ENCODE measurements at places on chromosomes 1 and 21. TPM values are rescaled to one million over a fixed set of nuclear protein-coding genes. Genes with fewer than 3 reads are reported as not detected.

The TCP10L gene
- total RNA-seq = 0.71 TPM

- no peaks in the 10 kb centered on the region for H3K36me3 ChIP-seq
- peaks cover 14% of the 10 kb centered on the region for H3K27me3 ChIP-seq
- no peak for DNase-seq
- H3K4me1 ChIP-seq = no peaks in the 10 kb centered on the region
Measured at GRCh38 chr1:35691571-35692220, 27.0 kb downstream of the C1orf216 start.

GRCh38 chr21:40684726-40685125, 162.2 kb downstream of the DSCAM start:
- H3K27ac ChIP-seq = no peak overlapping the region
- no peak for DNase-seq
- no peaks in the 10 kb centered on the region for H3K36me3 ChIP-seq
- no peaks in the 10 kb centered on the region for H3K27me3 ChIP-seq

DNA sequence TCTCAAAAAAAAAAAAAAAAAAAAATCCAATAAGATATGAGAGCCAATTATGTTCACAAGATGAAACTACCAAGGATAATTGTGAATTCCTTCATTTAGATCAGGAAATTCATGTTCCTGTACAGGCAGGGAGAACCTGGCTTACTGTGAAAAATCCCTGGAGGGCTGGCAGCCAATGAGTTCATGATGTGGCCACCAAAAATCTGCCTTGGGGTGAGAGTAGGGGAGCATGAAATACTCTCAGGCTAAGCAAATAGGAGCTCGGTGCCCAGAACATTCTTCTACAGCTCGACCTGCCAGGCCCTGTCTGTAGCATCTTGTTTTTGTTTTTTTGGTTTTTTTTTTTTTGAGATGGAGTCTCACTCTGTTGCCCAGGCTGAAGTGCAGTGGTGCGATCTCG, 50.1 kb downstream of the PIK3CD start:
- H3K4me1 ChIP-seq = peaks cover 70% of the 10 kb centered on the region
- no peak overlapping the region for H3K27ac ChIP-seq
- peaks cover 76% of the 10 kb centered on the region for H3K36me3 ChIP-seq
- no peak for DNase-seq
- no peaks in the 10 kb centered on the region for H3K27me3 ChIP-seq
- H3K4me3 ChIP-seq = no peak overlapping the region

- peaks cover 17% of the 10 kb centered on the region for H3K27me3 ChIP-seq
- H3K4me3 ChIP-seq = no peak overlapping the region
Measured at GRCh38 chr1:15341634-15342407, 67.9 kb upstream of the EFHD2 start.

DNA sequence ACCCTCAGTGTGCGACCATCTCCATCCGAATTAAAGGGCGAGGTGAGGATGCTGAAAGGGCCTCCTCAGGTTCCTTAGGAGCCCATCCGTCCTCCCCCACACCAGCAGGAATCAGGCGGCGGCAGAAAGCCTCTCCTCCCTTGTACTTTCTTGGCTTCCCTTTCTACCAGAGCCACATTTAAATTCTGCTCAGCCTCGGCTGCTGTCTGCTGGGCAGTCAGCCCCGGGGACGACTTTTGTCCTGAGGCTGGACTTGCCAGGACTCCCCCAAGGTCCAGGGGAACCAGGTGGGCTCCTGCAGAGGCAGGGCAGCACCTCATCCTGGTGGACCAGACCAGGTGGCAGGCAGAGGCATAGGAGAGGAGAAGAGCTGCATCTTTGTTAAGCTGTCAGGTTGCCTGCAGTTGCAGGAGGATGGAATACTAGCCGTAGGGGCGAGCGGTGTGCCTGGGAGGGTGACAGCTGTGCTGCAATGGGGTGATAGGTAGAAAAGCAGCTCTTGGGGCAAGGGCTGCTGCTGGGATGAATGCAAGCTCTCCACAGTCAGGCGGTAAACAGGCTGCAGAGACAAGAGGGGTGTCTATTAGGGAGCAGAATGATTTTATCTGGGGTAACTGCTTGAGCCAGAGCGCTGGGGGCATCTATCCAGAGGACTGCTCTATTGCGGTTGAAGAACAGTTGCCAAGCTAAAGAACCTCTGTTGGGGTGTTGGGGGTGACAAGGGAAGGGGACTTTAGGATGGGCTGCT, 46.2 kb upstream of the WASF2 start:
- no peaks in the 10 kb centered on the region for H3K27me3 ChIP-seq
- H3K36me3 ChIP-seq = peaks cover 15% of the 10 kb centered on the region
- H3K4me3 ChIP-seq = no peak overlapping the region
- H3K27ac ChIP-seq = no peak overlapping the region
- H3K4me1 ChIP-seq = peaks cover 25% of the 10 kb centered on the region

The SYT2 gene
- total RNA-seq = not detected

The KIAA0040 gene
- total RNA-seq = 64.1 TPM

The PRRX1 gene
- not detected for total RNA-seq

DNA sequence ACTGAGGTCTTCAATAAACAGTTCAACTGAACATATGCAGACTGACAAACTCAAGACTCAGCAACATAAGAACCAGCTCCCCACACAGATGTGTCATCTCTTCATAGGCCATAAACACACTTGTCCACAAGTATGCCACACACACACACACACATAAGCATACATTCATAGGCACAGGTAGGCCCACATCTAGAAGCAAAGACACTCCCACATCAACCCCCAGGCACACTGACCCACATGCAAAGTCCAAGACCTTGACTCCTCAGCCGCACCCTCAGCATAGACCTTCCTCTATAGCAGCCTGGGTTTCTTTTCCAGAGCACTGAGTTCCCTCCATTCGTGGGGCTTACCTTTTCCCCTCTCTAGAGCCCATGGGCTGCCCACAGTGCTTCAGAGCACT, 1.4 kb downstream of the LAD1 start:
- H3K4me1 ChIP-seq = no peaks in the 10 kb centered on the region
- H3K4me3 ChIP-seq = no peak overlapping the region
- no peak overlapping the region for H3K27ac ChIP-seq
- peaks cover 47% of the 10 kb centered on the region for H3K27me3 ChIP-seq
- no peak for DNase-seq

DNA sequence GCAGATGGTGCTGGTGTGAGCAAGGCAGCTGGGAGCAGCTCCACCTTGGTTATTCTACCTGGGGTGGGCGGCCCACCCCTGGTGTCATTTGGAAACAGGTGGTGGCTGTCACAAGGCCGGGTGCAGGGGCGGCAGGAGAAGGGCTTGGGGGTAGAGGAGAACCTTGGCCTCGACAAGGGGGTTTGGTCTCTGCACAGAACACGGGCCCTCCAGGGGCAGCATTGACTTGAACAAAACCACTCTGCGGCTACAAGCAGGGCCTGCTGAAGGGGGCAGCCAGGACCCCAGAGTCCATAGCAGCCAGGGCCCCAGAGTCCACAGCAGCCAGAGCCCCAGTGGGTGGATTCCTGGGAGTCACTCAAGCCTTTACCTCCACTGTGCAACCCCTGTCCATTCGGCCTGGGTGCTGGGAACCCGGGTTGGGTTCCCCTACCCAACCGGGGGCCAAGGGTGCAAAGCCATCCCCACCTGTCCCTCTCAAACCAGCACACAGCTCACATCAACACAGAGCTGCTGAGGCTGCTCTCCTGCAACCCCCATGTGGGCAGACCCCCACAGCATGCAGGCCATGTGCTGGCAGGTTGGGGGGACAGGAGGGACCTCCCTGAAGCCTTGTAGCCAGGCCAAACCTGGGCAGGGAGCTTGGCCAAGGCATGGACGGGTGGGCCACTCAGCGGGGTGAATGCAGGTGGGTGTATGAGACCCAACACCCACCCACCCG, 7.7 kb downstream of the TRIM11 start:
- no peaks in the 10 kb centered on the region for H3K27me3 ChIP-seq
- DNase-seq = no peak
- H3K36me3 ChIP-seq = peaks cover 62% of the 10 kb centered on the region
- H3K4me3 ChIP-seq = no peak overlapping the region

The SPSB1 gene
- total RNA-seq = 4.8 TPM

DNA sequence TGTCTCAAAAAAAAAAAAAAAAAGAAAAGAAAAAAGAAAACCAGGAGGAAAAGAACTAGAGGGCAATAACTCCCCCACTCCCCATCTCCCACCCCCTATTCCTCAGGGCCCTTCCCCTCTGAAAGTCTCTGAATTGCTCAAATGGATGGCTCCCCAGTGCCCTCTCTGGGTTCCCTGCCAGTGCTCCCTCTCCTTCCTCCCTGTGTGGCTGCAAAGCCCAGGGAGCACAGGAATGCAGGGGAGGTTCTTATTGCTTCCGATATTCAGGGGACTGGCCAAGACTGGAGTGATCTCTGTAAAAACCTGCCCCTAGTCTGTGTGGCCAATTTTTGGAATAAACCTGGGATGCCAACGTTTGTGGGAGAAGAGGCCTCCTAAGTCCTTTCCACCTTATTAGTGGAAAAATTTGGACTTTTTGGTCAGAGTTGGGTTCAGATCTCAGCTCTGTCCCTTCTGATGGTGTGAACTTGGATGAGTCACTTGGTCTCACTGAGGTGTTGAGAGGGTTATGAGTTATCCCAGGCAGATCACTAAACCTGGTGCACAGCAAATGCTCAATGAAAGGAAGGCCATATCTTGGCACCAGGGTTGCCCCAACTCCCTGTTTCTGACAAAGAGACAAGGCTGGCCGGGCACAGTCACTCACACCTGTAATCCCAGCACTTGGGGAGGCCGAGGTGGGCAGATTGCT, 13.4 kb upstream of the ARHGEF10L start:
- no peak overlapping the region for H3K27ac ChIP-seq
- H3K36me3 ChIP-seq = no peaks in the 10 kb centered on the region
- DNase-seq = no peak

GRCh38 chr1:147630447-147630846, 39.9 kb downstream of the ACP6 start:
- H3K36me3 ChIP-seq = peaks cover 4% of the 10 kb centered on the region
- H3K4me1 ChIP-seq = peaks cover 23% of the 10 kb centered on the region
- DNase-seq = no peak
- H3K4me3 ChIP-seq = no peak overlapping the region

GRCh38 chr1:234315091-234315541, 58.1 kb upstream of the COA6 start:
- peak overlapping the region; percentile 94 for H3K27ac ChIP-seq
- H3K36me3 ChIP-seq = peaks cover 5% of the 10 kb centered on the region
- peak; percentile 53 for DNase-seq
- peaks cover 51% of the 10 kb centered on the region for H3K4me1 ChIP-seq

DNA sequence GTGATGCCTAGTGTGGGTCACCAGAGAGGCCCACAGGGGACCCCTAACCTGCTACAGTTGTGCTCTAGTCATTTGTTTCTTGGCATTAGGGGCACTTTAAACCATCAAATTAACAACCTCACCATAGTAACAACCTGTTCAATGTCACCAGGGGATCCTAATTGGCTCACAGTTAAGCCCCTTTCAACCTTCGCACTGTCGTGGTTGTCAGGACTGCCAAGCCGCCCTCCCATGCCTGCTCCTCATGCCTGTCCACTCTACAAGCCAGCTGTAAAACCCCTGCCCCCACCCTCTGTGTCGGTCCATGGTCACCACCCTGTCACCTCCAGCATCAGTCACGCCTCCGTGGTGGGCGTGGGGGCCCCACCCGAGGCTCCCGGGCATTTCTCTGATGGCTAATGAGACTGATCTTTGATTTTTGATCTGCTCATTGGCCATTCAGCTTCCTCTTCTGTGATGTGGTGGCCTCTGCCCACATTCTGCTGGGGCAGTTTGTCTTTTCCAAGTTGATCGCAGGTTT, 96.6 kb downstream of the WDR4 start:
- H3K4me3 ChIP-seq = no peak overlapping the region
- peaks cover 29% of the 10 kb centered on the region for H3K27me3 ChIP-seq

The C21orf58 gene
- 67.5 TPM for total RNA-seq

DNA sequence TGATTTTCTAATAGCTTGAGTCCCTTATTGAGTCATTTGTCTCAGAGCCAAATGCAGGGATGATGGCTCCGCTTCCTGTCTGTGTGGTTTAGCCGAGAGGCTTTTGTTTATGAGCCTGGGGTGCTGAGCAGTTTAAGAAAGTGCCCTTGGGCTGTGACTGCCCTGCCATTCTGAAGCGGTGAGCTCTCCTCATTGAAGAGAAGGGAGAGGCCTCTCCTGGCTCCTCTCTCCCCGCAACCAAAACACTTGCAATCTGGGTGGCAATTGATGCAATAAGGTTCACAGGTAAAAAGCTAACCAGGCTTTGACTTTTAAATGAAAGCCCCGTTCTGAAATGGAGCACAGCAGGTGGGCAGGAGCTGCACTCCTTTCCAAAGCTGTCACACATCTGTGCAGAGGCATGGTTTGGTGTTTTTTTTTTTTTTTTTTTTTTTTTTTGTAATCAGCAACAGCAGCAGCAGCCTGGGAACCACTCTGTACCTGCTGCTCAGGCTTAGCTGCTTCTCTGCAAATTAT, 403.7 kb downstream of the SIPA1L2 start:
- peak overlapping the region; percentile 69 for H3K27ac ChIP-seq
- no peaks in the 10 kb centered on the region for H3K36me3 ChIP-seq

GRCh38 chr1:51962486-51963356, 27.8 kb downstream of the RAB3B start:
- H3K27me3 ChIP-seq = no peaks in the 10 kb centered on the region
- no peaks in the 10 kb centered on the region for H3K36me3 ChIP-seq
- no peak overlapping the region for H3K27ac ChIP-seq
- H3K4me1 ChIP-seq = no peaks in the 10 kb centered on the region
- DNase-seq = no peak

GRCh38 chr1:109249654-109250401, 489 bp downstream of the CELSR2 start:
- no peak overlapping the region for H3K27ac ChIP-seq
- H3K4me1 ChIP-seq = peaks cover 4% of the 10 kb centered on the region
- DNase-seq = no peak
- peak overlapping the region; percentile 62 for H3K4me3 ChIP-seq
- H3K36me3 ChIP-seq = no peaks in the 10 kb centered on the region
- peaks cover 7% of the 10 kb centered on the region for H3K27me3 ChIP-seq

DNA sequence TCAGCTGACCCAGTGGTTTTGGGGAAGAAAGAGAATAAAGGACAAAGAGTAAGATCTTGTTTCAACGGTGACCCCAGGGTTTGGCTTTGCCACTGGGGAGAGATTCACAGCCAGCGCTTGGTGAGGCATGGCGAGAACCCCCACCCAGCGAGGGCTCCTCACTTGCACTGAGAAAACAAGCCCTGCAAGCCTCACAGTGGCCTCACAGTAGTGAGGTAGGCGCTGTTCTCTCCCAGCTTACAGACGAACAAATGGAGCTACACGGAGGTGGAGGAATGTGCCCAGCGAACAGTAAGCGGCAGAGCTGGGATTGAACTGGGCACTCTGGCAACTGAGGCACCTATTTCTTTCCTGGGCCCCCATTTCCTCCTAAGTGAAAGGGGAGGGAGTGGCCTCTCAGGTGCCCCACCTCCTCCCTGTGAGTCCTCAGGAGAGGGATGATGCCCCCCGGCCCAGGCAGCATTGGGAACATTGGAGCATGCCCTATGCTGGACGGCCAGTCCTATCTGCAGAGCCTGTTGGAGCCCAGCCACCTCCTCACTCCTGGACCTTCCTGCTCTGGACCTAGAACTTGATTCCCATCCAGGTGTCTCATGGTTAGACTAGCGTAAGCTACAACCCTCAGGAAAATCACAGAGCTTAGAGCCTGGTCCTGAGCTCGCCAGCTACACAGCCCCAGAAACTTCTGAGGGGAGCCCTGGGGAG, 73.4 kb upstream of the EDN2 start:
- H3K4me3 ChIP-seq = no peak overlapping the region
- H3K27me3 ChIP-seq = no peaks in the 10 kb centered on the region
- no peak for DNase-seq
- no peak overlapping the region for H3K27ac ChIP-seq

GRCh38 chr1:229563241-229563640, 4.7 kb upstream of the ABCB10 start:
- H3K36me3 ChIP-seq = no peaks in the 10 kb centered on the region
- no peak overlapping the region for H3K27ac ChIP-seq
- no peak overlapping the region for H3K4me3 ChIP-seq
- H3K4me1 ChIP-seq = peaks cover 10% of the 10 kb centered on the region
- H3K27me3 ChIP-seq = peaks cover 3% of the 10 kb centered on the region
- no peak for DNase-seq
